Activated CD4-positive, CD25-positive, alpha-beta regulatory T cell treated with anti-CD3 and anti-CD28 coated beads, Interleukin-2, amount 50 U/mL, for 72 hours (primary cell): ENCODE measurements at places on chromosomes 12 and 14.

DNA sequence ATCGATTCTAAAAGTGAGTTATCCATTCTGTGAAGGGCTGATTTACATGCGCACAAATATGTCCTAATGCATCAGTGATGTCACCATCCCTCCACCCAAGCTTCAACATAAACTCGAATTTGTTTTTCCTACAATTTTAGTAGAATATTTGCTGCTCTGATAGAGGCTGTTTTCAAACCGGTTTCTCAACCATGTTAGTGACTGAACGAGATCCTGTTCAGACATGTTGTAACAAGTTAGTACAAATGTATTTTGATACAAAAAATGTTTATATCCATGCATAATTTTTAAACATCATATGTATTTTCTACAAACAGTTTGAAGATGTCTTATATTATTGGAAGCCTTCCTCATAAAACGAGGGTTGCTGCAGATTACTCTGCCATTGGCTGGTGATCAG lies 12.7 kb upstream of the PRB2 start:
- DNase-seq: no peak

GRCh38 chr12:27618836-27619235 lies 77.4 kb upstream of the REP15 start:
- no peak for DNase-seq

GRCh38 chr14:54715239-54715638 lies 148.3 kb downstream of the SAMD4A start:
- no peak for DNase-seq

DNA sequence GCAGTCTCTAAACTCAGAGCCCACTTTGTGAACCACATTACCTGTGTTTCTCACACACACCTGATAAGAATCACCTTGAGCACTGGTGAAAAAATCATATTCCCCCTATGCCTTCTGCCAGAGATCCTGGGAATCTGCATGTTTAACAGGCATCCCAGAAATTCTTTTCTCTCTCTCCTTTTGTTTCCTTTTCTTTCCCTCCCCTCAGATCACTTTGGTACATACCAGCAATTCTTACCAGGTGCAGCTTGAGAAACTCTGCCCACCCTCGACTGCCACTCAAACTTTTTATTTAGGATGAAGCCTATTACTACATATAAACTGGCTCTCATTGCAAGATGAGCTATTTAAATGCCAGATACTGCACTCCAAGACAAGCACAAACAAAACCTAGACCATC lies 36.0 kb downstream of the HECTD4 start:
- DNase-seq: no peak

- DNase-seq: no peak
Measured at GRCh38 chr12:107347261-107347660, 253.9 kb upstream of the CRY1 start.

DNA sequence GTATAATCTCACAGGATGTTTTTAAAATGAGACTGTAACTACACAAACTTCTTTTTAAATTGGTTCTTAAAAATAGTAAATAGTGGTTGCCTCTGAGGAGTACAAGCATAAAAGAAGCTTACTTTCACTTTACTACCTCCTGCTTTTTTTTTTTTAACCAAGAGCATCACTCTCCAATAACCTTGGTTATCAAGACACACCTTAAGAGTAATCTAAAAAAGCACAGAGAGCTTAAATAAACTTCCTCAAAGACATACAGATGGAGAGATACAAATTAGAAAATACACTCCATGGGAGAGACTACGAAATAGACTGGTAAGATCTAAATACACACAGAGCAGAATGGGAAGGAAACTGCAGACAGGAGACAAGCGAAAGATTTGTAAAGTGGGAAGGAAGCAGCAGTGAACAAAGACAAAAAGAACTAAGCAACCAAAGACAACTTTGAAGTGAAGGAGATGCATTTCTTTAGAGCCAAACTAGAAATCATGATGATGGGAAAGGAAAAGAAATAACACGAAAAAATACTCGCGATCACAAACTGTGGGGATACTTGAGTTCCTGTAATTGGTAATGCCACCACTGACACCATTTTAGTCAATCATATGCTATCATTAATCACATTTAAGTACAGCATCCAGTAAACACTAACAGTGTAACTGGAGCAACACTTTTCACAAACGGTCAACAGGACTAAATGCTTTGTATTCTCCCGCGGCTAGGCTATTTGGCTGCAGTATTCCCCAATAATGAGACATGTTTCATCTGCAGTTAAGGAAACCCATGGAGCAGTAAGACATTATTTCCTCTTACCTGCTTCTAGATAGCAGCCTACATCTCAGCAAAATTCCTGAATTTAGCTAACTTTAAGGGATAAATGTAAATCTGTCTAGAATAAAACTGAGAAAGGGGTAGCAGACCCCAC lies 8.2 kb downstream of the SINHCAF start:
- no peak for DNase-seq

DNA sequence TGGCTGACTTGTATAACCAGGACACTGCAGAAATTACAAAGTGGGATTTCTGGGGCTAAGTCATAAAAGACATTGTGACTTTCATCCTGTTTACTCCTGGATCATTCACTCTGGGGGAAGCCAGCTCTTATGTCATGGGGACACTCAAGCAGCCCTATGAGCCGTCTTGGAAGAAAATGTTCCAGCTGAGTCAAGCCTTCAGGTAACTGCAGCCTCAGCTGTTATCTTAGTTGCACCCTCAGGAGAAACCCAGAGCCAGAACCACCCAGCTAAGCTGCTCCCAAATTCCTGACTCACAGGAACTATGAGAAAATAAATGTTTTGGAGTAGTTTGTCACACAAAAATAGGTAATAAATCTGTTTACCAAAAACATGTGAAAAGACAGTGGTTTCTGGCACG lies 43.1 kb upstream of the GXYLT1 start:
- DNase-seq: no peak

- no peak for DNase-seq
Measured at GRCh38 chr14:75804570-75805275, 143.7 kb downstream of the TTLL5 start.

- DNase-seq: no peak
Measured at GRCh38 chr14:65304239-65304638, 108.3 kb upstream of the FUT8 start.

DNA sequence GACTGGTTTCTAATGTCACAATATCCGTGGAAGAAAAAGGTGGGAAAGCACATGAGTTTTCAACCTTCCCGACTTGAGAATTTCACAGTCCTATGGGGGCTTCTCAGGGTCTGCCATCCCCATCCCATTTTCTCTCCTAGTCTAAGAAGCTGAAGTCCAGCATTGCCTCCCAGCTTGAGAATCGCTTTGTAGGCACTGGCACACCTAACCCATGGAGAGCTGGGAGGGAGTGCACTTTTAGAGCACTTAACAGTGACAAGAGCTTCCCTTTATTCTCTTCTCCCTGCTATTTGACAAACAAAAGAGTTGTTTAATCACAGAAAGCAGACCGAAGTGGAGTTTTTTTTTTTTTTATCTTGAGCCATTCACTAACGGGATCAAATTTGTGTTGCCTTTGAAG lies 22.8 kb upstream of the SRRM4 start:
- no peak for DNase-seq

GRCh38 chr14:57796556-57796955 lies 69.3 kb downstream of the SLC35F4 start:
- DNase-seq: no peak

- no peak for DNase-seq
Measured at GRCh38 chr14:80979951-80980350, 24.5 kb downstream of the TSHR start.
